ENCODE measurements at places on chromosomes 13 and 19. TPM values are rescaled to one million over a fixed set of nuclear protein-coding genes. Genes with fewer than 3 reads are reported as not detected.

DNA sequence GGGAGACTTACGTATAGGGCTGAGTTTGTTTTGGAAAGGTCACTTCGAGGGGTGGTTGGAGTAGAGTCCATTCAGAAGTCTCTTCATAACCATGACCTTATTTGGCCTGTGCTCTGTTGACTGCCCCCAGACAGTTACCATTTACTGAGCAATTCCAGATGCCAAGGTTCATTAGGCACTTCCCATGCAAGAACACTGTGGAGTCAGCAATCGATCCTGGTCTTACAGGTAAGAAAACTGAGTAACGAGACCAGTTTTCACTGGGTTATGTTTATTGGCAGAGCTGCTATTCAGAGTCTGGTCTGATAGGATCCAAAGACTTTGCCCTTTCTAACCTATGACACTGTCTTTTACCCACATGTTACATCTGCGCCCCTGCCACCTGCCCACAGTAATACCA, 134.7 kb downstream of the MTUS2 start:
- DNase-seq, result no peak

The PNMA8B gene
- total RNA-seq, result 0.75 TPM

DNA sequence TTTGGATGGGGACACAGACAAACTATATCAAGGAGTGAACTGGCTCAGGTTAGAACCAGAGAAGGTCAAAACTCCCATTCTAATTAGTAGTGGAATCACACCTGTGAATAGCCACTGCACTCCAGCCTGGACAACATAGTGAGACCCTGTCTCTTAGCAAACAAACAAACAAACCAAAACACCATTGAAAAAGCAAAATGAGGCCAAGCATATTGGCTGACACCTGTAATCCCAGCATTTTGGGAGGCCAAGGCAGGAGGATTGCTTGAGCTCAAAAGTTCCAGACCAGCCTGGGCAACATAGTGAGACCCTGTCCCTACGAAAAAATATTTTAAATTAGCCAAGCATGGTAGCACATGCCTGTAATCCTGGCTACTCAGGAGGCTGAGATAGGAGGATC, 39.1 kb upstream of the UBAC2 start:
- no peak for DNase-seq

- DNase-seq, result no peak
Observed at GRCh38 chr19:50510700-50511068, 307 bp downstream of the JOSD2 start.

The SULT2B1 gene
- 0.19 TPM for total RNA-seq

DNA sequence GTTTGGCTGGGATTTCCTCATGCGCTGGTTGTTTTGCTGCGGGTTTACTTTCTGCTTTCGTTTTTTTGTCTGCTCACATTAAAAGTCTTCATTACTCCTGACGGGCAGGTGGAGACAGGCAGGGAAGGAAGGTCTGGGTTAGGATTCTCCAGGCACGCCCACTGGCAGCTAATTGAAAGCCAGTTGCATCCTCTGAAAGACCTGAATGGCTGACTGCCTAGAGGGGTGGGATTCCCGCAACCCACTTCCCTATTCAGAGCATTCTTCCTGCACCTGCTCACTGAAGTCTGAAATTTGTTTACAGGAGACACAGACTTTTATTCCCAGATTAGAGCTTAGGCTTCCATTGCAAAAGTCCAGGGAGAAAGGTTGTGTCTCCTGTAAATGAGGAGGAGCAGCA, 172.0 kb downstream of the UQCRFS1 start:
- no peak for DNase-seq

- DNase-seq, result no peak
Observed at GRCh38 chr19:46031781-46032596, 8.8 kb downstream of the IGFL4 start.

DNA sequence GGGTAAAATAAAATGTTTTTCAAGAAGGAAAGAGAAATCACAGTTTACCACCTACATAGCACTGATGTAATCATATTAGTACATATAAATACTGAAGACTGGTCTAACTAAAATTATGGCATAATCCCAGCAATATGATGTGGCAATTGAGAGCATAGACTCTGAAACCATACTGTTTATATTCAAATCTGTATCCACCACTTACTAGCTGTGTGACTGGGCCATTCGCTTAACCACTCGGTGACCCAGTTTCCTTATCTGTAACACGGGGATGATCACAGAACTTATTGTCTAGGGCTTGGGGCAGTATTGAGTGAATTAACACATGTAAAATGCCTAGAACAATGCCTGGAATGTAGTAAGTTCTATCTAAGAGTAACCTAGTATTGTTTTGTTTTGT, 13.1 kb upstream of the GTF3A start:
- no peak for DNase-seq

The C19orf67 gene
- total RNA-seq, result not detected

DNA sequence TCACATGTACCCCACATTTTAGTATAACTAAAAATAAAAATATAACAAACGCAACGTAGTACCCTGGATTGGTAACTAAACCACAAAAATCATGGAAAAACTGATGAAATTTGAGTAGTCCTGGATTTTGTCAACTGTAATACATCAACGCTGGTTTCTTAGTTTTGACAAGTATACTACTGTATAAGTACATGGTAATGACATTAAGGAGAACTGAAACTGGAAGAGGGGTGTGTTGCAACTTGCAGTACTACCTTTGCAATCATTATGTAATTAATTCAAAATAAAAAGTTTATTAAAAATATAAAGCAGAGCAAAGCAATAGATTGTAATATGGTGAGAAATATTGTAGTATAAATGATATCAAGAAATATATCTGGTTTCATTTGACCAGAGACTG, 1158.0 kb upstream of the SPRY2 start:
- no peak for DNase-seq

The ZNF471 gene
- 7.2 TPM for total RNA-seq

DNA sequence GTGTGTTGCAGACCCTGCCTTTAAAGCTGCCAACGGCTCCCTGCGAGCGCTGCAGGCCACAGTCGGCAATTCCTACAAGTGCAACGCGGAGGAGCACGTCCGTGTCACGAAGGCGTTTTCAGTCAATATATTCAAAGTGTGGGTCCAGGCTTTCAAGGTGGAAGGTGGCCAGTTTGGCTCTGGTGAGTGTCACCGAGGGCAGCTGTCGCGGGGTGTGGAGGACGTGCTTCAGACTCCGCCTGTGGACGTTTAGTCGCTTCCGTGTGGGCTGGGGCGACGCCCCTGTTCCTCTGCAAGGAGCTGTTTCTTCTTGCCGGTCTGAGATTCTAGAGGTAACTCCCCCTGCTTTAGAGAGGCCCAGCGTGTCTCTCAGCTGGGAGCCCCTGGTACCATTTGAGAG, 24.5 kb downstream of the LAMP1 start:
- no peak for DNase-seq

GRCh38 chr13:60679131-60679530, 282.1 kb downstream of the TDRD3 start:
- DNase-seq, result no peak

- no peak for DNase-seq
Observed at GRCh38 chr13:48236528-48237353, 3.7 kb downstream of the ITM2B start.

DNA sequence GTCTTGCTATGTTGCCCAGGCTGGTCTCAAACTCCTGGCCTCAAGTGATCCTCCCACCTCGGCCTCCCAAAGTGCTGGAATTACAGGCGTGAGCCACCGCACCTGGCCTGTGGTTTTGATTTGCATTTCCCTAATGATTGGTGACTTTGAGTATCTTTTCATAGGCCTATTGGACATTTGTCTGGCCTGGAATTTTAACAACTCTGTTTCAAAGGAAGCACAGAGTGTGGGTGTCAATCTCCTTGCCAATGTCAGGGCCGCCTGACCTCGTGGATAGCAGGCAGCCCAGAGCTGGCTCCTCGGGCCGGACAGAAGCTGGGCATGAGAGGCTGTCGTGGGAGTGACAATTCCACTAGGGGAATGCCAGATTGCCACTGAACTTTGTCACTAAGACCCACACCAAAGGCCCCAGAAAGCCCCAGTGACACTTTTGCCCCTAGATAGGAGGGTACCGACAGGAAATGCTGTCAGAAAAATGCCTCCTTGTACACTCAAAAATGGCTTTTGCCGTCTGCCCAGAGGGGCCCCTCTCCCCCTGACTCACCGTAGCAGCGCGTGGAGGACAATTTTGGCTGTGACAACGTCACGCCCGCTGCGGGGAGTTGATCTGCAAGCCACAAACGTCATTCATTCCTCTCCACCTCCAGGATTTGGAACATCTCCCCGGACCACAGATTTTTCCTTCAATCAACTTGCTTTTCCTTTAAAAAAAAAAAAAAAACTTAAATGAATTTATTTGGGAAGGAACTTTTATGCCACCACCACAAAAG, 11.7 kb upstream of the ADGRE5 start:
- DNase-seq, result no peak

The SPIB gene
- not detected for total RNA-seq

DNA sequence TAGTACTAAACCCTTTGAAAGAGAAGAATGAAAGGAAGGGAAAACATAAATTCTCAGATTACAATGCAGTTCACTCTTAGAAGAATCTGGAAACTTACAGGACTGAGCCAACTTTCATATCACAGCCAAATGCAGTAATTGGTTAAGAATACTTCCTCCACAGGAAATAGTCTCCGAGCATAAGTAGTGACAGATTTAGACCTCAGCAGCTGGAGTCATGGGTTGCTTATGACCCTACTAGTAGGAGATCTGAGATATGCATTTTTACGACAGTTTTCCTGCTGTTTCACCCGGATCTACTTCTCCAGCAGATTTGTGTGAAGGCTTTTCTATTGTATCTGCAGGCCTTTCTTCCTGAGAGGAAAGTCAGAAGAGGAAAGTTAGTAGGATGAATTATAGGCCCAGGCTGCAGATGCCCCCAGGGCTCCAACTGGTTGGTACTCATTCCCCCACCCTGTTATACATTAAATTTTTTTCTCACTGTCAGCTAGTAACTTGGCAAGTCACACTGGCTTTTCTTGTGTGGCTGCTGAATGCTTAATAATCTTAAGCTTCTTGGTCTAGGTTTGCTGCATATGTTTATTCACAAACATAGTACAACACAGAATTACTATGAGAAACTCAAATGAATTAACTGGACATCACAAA, 1241.5 kb upstream of the MIR17HG start:
- no peak for DNase-seq

DNA sequence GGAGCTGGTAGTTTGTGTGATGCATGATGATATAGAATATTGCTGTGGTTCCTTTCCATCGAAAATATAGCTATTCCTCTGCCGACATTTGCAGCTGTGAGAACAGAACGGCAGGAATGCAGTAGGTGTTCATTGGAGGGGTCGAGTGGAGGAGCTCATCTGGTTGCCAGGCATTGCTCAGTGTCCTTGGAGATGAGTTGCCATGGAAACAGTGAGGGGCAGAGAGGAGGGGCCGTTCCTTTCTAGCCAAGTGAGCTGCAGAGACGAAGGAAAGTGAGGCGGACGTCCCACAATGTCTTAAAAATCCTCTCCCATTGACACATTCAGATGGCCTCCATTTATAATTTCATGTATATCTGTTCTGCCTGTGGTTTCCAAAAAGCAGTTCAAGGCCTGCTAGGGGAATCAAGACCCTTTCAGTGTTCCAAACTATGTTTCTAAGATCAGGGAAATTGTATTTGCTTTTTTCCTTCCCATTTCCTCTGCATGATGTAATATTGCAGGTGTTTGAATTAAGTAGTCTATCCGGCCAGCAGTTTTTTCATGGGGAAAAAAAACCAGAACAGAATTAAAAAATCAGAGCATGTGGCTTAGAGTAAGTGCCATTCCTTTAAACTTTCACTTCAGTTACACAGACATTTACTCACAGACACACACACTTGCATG, 41.2 kb upstream of the ZNF835 start:
- no peak for DNase-seq

The AMER2 gene
- not detected for total RNA-seq

GRCh38 chr13:25819856-25820530, 231.8 kb downstream of the SHISA2 start:
- DNase-seq, result no peak

DNA sequence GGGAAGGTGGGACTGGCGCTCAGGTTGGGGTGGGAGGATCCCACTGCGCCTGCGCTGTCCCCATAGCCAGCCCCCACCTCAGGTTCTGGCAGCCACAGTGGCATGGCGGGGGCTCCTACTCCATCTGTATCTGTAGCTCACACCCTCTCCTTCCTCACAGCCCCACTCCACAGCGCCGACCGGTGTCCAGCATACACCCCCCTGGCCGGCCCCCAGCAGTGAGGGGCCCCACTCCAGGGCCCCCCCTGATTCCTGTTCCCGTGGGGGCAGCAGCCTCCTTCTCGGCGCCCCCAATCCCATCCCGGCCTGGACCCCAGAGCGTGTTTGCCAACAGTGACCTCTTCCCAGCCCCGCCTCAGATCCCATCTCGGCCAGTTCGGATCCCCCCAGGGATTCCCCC, 6.0 kb downstream of the TMED1 start:
- no peak for DNase-seq

DNA sequence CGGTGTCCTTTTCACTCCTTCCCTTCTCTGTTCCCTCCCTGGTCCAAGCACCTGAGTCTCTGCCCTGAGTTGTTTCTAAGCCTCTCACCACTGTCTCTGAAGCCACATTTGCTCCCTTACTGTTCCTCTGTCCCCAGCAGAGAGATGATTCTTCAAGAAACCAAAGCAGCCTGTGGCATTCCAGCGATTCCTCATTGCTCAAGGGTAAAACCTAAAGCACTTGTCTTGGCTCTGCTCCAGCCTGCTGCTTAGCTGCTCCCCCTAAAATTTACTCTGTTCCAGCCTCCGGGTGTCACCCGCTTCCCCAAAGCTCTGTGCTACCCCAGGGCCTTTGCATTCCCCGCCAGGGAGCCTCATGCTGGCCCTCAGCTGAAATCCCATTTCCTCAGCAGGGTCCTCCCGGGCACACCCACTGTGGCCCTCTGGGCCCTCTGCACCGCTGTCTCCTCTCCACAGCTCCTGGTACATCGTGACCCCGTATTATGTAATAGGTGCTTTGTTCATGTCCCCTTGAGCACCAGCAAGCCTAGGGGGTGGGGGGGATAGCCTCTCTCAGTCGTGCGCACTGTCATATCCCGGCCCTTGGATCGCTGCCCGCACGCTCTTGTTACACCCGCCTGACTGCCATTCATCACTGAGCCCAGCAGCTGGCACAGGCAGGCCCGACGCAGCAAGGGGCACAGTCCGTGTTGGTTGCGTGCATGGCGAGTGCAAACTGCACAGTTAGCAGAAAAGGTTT, 15.8 kb downstream of the TECR start:
- no peak for DNase-seq

The MCF2L gene
- total RNA-seq, result 38.9 TPM

DNA sequence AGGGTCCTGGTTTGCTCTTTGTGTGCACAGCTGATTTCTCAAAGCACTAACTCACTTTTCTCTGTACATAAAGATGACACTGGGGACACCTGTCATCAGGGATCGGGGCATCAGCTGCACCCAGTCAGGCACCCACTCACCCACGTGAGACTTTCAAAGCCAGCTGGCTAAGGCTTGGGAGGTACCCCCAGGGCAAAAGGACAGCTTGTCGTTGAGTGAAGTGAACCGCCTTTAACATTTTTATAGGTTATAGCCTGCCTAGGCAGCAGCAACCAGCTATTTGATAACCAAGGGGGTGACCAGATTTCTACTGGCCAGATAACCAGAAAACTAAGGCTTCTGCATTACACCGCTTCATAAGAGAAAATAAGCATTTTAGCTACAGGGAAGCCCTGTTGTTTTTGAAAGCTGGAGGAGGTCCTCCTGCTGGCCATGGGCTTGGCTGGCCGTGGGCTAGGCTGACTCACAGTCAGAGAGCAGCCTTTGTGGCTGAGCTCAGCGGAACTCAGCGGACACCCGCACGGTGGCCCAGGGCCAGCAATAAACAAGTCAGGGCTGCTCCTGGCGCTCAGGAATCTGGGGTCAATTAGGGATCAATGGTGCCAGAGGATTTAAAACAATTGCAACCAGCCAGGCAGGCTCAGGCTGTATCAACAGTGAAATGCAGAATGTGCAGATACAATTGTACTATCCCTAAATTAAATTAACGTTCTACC, 57.1 kb downstream of the ALOX5AP start:
- no peak for DNase-seq

All from cardiac septum (tissue), 1 donor.